SK-MEL-5 (cell line): ENCODE measurements at places on chromosomes 16 and 17. TPM values are rescaled to one million over a fixed set of nuclear protein-coding genes. Genes with fewer than 3 reads are reported as not detected.

Gene GNAO1
- 3.7 TPM in 2 replicates for total RNA-seq

Gene JUP
- 0.50 and 0.83 TPM in 2 replicates for total RNA-seq

Gene ENPP7
- total RNA-seq: not detected in 2 replicates

Gene TOP2A
- 114 and 117 TPM in 2 replicates for total RNA-seq

Gene PRSS27
- 0.13 and 0.24 TPM in 2 replicates for total RNA-seq

Gene MATCAP1
- total RNA-seq: 3.9 and 4.4 TPM in 2 replicates

Gene GPR139
- total RNA-seq: not detected in 2 replicates
